ENCODE measurements at places on chromosomes 13 and 19.

DNA sequence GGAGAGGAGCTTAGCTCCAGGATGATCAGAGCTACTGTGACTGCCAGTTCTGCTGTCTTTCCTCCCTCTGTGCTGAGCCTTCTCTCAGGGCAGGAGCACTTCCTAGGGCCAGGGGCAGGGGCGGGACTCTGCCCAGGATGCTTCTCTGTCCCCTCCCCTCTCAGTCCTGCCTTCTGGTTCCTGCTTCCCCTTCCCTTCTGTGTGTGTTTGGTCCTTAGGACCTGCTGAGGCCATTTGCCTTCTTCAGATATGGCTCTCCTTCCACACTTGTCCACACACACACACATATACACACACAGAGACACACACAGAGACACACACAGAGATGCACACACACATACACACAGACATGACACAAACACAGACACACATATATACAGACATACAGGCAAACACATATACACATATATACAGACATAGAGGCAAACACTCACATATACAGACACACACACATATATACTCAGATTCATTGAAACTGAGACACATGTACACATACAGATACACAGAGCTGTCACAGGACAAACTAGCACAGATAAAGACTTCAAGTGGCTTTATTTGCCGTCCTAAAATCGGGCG is 22.0 kb upstream of the CD177 start:
- DNase-seq = no peak

DNA sequence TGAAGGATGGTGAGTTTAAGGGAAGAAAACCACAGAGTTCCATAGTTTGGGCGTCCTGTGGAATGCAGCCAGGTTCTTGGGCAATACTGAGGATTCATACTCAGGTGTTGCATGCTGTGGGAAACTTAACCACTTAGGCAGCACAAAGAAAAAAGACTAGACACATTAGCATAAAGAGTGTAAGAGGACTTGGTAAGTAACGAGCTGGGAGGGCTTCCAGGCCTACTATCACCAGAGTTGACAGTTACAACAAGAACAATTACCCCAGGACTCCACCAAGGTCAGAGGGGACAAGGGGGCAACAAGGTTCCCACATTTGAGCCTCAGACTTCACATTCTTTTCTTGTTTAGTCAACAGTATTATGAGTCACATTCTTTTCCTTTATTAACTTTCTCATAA is 33.2 kb downstream of the KCTD12 start:
- no peak for DNase-seq

GRCh38 chr13:46630431-46631178 is 77.6 kb downstream of the LRCH1 start:
- no peak for DNase-seq

GRCh38 chr19:19428746-19429145 is 23.3 kb downstream of the GATAD2A start:
- no peak for DNase-seq

- DNase-seq = no peak
These were observed 1220.5 kb downstream of the PCDH17 start for GRCh38 chr13:58852076-58852475.

DNA sequence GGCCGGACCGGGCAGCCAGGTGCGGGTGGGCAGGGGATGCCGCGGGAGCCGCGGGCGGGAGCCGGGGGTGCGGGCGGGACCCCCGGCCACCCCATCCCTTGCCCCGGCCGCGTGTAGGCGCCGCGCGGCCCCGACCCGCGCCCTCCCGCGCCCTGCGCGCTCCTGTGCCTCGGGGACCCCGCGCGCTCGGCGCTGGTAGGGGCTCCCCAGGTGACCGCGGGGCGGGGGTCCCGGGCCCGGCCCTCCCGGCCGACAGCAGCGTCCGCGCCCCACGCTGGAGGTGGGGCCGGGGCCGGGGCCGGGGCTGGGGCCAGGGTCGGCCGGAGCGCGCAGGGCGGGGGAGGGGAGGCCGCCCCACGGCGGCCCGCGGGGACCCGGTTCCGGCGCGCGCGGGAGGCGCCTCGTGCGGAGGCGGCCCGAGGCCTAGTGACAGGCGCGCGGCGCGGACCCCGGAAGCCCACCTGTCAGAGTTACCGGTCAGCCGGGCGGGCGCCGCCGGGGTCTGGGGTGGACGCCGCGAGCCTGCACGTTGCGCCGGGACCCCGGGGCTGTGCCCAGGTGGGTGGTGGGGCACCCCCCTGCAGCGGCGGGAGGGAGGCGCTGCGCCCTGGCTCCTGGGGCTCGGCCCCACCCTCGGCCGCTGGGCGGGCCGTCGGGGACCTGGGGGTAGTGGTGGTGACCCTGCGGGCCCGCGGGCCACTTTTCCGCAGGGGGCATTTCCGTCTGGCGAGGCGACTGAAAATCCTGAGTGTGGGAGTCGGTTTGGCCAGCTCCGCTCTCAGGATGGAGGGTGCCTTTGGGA is 518 bp downstream of the TFDP1 start:
- DNase-seq = no peak
